ENCODE measurements at places on chromosomes 7 and 10.

DNA sequence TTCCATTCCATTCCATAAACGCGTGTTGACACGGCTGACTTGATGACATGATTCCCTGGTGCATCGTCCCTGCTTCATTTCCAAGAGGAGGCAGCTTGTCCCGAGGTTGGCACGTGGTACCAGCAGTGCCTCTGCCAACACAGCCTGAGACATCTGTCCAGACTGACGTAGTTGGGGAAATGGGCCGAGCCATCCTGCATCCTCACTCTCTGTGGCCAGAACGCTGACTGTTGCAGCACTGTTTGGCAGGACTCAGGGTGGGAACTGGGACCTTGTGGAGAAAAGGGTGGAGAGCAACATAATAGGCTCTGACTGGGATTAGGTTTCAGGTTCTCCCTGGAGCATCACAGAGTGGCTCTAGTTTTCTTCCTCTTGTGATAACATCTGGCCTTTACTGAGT lies 118.6 kb upstream of the BTBD16 start:
- DNase-seq = no peak

GRCh38 chr7:36086571-36086970 lies 66.5 kb upstream of the EEPD1 start:
- DNase-seq = no peak

DNA sequence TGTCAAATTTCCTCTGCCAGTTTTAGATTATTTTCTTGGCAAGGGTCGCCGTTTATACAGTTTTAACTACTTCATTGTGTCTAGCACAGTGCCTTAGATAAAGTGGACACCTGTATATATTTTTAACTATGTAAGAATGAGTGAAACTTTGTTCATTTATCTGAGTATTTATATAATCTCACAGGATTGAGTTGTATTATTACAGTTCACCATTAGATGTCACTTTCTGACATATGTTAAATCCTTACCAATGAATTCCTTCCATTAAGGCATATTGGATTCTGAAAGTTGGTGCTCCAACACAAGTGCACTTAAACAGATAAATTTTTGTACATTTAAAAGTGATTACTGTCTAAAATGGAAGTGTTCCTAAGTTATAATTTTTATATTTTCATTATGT lies 43.0 kb downstream of the ZMYND11 start:
- DNase-seq = peak; percentile 71

- no peak for DNase-seq
Observed at GRCh38 chr10:10044922-10045764, 972.5 kb upstream of the CELF2 start.

DNA sequence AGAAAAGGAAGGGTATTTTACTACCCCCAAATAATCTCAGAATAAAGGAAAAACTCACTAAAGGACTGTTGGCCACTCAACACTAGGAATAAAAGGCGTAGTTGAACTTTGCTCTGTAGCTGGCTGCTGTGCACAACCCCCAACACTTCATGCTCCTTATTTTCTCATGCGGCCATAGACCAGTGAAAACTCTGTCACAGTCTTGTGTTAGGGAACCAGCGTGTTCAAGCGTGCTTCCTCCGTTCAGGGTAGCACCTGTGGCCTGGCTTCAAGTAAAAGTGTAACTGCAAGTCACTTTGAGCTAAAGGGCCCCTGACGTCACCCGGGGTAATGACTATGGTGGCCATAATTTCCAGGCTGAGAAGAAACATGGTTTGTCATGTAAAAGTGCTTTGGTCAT lies 27.0 kb downstream of the BLNK start:
- DNase-seq = no peak

GRCh38 chr7:151252561-151252835 lies 4.0 kb upstream of the SMARCD3 start:
- DNase-seq = no peak

DNA sequence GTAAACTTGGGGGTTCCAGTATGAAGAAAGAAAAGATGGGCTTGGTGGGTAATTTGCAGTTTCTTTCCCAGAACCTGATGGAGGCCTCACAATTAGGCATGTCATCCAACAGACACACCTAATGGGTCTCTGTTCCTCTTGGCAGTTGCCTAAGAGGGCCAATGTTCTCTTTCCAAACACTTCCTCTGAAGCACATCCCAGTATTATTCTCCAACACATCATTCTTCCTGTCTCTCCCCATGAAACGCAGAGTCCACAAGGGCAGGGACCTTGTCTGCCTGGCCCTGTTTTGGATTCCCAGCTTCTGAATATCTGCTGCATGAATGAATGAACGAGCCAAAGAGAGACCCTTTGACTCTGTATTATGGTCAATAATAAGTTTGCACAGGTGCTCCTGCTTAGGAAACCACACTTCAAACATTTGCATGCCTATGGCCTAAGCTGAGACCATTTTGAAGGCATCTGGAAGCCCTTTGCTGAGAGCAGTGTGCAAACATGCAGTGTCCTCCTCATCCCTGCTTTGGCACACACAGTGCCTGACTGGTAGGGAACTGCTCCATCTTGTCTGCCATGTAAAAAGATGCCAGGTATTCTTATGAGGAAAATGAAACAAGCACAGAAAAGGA lies 100.9 kb upstream of the CHST15 start:
- DNase-seq = no peak

GRCh38 chr10:23702977-23703414 lies 264.1 kb downstream of the OTUD1 start:
- peak; percentile 70 for DNase-seq

DNA sequence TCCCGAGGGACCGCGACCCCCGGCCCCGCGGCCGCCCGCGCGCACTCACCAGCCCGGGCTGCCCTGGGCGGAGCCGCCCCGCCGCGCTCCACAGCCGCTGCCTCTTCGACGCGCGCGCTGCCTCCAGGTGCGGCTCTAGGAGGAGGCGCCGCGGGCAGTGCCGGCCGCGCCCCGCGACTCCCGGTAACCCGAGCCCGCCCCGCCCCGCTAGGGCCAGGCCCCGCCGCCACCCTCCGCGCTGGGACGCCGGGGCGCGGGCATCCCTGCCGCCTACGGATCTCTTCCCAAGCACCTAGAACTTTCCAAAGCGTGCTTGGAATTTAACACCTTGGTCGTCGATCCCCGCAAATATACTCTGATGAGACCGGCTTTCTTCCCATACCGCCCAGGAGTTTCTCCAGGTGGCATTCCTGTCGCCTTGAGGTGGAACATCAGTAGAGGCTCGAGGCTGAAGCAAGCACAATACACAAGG lies at the start of gene SLC26A5:
Gene SLC26A5, minus strand, starts transcription at position 159 of the 472 bp plus-strand sequence. CDS start 24,693 bp downstream, outside the sequence.
- DNase-seq = no peak

DNA sequence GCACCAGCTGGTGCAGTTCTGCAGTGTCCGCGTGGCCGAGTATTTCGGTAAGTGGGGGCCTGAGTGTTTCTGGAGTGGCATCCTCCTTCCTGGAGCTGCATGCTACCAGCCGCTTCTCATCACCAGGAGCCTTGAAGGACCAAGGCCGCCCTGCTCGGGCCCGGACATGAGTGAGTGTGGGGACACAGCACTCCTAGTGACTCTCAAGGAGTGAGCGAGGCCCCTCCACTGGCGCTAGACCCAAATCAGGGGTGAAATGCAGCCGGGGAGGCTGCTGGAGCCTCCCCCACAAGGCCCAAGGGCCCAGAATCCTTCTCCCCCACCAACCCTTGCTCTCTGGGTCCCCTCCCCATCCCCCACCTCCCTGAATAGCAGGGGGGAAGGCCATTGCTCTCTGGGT lies 48.0 kb downstream of the CAMK2B start:
- DNase-seq = no peak

- DNase-seq = no peak
Observed at GRCh38 chr7:142961973-142962926, at the start of gene KEL. TSS of gene KEL (minus strand) at chr7:142962363. CDS start at chr7:142962206, 157 bp downstream.

GRCh38 chr7:84261509-84261908 lies 66.9 kb upstream of the SEMA3A start:
- no peak for DNase-seq

DNA sequence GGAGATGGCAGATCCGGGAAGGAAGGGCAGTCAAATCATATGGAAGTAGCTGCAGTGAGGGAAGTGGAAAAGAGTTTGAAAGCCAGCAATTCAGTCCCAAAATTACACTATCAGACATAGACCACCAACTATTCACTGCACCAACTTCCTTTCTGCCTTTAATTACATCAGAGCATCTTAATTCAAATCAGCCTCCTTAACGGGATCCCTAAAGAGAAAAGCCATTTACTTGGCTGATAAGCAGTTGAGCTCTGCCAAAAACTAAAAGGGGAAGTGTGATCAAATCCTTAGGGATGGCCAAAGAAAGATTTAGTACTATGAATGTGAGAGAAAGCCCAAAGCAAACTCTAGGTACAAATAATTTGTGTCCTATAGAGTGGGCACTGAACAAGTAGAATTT lies 110.4 kb downstream of the AMPH start:
- no peak for DNase-seq

All from iris pigment epithelial cell (primary cell).